NB4 (cell line): ENCODE measurements at places on chromosomes 13 and 19.

- no peak for DNase-seq
Measured at GRCh38 chr13:113666951-113667701, at the start of gene GRK1. Gene GRK1 (plus strand): TSS chr13:113667219. CDS start chr13:113667387, 168 bp downstream.

GRCh38 chr13:20495087-20496023, 30.3 kb downstream of the CRYL1 start:
- DNase-seq, result peak; percentile 81

DNA sequence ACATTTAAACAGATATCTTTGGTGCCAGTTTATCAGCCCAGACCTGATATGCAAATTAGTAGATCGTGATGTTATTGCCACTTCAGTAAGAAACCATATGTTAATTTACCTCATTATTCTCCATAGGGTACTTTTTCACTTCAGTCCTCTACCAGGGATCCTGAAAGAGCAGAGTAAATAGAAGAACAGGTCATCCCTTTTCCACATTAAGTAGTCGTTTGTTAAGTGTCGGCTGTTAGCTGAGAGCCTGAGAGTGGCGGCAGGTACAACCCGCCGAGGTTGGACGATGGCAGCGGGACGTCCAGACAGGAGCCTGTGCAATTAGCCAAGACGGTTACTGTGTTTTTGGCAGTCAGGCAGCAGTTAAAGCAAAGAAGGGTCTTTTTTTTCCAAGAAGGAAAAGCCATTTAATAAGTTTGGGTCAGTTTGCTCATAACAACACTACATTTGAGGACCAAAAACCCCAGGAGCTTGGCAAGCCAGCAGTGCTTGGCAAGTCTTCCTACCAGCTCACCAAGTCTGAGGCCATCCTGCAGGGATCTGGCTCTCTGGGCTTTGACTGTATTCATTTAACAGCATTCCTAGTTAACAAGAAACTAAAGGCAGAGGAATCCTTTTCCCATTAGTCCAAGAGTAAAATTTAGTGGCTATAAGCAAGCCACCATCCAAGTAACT, 231.8 kb downstream of the SHISA2 start:
- no peak for DNase-seq

DNA sequence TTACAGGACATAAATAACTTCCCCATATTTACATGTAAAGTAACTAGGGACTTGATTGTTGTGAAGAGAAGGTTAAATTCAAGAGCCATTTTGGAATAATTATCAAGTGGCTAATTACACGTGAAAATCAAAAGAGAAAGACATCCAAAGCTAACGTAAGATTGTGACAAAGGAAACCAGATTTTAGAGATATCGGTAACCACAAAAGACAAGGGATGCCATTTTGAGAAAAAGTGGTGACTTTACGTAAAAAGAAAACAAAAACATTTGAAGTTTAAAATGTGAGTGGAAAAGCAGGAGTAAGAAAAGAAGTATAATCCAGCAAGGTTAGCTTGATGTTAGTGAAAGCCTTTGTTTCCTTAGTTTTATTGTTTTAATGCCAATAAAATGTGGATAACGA, 10.9 kb upstream of the VWA8 start:
- DNase-seq, result no peak

GRCh38 chr13:46996316-46997030, 99.6 kb upstream of the HTR2A start:
- no peak for DNase-seq

GRCh38 chr13:36674337-36675212, 755 bp downstream of the SERTM1 start:
- DNase-seq, result no peak

GRCh38 chr19:14611051-14611450, 28.2 kb downstream of the CLEC17A start:
- no peak for DNase-seq

DNA sequence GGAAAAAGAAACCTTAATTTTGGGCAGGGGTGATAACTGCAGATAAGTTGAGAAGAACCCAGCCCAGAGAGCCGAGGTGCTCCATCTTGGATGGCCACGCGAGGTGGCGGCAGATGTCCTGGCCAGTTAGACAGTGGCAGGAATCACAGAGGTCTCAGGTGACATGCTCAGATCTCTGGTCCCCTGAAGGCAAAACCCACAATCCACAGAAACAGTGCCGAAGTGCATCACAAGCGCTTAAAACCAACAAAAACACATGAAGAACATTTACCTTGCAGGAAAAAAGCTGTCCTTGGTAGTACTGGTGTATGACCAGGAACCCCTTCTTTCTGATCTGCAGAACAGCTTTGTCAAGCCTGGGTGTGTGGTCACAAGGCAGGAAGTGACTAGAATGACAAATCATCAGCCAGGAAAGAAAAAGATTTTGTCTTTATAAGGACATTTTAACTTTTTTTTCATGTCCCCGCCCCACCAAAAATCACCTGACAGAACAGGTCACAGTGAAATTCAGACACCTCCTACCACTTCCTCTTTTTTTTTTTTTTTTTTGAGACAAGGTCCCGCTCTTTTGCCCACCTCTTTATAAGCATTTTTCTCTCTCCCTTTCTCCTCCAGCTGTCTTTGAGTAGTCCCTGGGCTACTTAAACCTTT, at the start of gene LCP1:
LCP1 (minus strand) TSS at position 338 of the 651 bp plus-strand sequence. CDS start 22,515 bp downstream, outside the sequence.
- DNase-seq, result peak; percentile 93

- no peak for DNase-seq
Measured at GRCh38 chr13:30584051-30584731, 33.5 kb upstream of the USPL1 start.
